Stimulated activated CD4-positive, alpha-beta T cell treated with anti-CD3 and anti-CD28 coated beads, Interleukin-15, amount 100 ng/mL, for 48 hours (primary cell): ENCODE measurements at places on chromosomes 6 and 20.

GRCh38 chr20:18304618-18305017 lies 16.3 kb downstream of the ZNF133 start:
- no peak for DNase-seq

- DNase-seq = no peak
Observed at GRCh38 chr6:24847402-24847801, 48.7 kb upstream of the ARMH2 start.

DNA sequence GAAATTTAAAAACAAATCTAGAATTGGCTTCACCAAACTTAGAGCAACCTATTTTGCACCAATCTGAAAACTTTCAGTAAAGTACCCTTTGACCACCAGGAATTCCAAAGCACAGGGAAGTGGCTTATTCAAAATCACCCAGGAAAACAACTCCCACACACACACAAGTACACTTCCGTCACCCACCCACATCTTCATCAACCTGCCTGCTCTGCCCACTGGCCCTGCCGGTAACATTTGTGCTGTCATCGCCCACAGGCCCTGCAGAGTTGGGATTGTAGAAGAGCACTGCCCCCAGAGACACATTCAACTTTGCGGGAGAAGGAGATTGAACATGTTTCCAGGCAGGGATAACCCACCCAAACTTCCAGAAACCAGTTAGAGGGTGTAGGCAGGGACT lies 19.3 kb upstream of the SCML4 start:
- DNase-seq = no peak

GRCh38 chr20:58891718-58892140 lies 39.2 kb downstream of the GNAS start:
- no peak for DNase-seq

DNA sequence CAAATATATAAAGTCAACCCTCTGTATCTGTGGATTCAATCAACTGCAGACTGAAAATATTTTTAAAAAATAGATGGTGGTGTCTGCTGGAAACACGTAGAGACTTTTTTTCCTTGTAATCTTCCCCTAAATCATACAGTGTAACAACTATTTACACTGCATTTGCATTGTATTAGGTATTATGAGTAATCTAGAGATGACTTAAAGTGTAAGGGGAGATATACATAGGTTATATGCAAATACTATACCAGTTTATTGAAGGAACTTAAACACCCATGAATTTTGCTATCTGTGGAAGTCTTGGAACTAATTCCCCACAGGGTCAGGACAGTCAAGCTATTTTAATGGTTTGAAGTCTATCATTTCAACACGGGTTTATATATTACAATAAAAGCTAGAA lies 10.2 kb downstream of the HDAC2 start:
- no peak for DNase-seq

DNA sequence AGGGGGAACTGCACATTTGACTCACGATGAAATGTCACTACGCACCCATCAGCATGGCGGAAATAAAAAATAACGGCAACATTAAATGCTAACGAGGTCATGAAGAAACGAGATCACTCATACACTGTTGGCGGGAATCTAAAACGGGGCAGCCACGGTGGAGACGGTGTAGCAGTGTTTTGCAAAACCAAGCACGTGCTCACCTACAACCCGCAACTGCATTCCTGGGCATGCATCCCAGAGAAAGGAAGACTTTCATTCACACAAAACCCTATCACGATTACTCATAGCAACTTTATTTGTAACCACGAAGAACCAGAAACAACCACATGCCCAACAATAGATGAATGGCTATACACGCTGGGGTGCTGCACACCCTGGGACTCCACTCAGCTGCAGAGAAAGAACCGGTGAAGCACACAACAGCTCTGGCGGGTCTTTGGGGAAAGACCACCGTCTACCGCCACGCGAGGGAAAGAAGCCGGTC lies 77.0 kb downstream of the YTHDF1 start:
- no peak for DNase-seq

DNA sequence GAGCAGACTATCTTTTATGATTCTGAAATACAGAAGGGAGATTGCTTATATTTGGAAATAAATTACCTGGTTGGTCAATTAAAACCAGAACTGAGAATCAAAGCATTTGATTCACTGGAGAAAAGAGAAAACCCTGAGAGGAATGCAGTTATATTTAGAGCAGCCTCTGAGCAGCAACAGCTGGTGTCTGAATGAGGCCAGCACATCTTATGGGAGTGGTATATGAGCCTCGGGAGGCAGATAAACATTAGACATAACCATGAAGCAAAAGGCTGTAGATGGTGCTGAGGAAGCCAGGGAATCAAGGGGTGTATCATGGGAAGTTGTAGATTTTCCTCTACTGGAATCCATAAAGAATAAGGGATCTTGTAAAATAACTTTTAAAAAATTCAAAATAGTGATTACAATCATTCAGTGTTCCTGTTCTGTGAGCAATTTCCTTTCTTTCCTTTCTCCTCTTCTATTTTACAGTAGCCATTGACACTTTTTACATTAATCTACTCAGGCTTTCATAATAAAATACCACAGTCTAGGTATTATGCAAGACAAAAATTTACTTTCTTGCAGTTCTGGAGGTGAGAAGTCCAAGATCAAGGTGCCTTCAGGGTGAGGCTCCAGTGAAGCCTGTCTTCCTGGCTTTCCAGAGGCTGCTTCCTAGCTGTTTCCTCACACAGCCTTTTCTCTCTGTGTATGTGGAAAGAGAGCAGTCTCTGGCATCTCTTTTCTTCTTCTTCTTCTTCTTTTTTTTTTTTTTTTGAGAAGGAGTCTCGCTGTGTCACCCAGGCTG lies 32.8 kb upstream of the ENPP5 start:
- no peak for DNase-seq

- DNase-seq = no peak
Observed at GRCh38 chr6:154758125-154758524, 24.9 kb downstream of the SCAF8 start.

DNA sequence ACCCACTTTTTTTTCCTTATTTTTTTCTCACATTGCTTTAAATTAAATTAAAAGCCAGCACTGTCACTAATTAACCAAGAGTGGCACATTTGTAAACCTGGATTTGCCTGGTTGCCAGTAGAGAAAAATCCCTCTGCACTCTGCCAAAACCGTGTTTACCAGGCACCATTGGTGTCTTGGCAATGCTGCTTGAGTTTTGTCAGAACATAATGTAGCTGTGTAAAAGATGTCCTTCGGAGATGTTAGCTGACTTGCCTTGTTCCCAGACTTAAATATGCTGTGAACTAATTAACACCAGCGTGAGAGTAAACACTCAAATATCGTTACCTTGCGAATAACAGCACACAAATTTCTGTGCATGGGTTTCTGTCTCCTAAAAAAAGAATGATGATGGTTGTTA lies 694.9 kb upstream of the ID4 start:
- DNase-seq = no peak

- DNase-seq = peak; percentile 71
Observed at GRCh38 chr6:149271348-149272340, 45.9 kb upstream of the TAB2 start.

DNA sequence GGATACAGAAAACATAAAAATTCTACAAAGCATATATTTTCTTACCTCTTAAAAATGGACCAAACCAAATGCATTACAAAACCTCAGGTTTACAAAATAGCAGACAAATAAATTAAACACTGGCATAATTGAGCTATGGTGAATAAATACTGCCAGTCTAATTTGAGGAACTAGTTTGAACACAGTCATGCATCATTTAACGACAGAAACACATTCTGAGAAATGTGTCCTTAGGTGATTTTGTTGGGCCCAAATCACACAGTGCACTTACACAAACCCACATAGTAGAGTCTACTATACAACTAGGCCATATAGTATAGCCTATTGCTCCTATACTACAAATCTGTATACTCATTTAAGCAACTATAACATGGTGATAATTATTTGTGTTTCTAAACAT lies 215.6 kb downstream of the FOXC1 start:
- DNase-seq = no peak
